ENCODE measurements at places on chromosomes 7 and 10.

DNA sequence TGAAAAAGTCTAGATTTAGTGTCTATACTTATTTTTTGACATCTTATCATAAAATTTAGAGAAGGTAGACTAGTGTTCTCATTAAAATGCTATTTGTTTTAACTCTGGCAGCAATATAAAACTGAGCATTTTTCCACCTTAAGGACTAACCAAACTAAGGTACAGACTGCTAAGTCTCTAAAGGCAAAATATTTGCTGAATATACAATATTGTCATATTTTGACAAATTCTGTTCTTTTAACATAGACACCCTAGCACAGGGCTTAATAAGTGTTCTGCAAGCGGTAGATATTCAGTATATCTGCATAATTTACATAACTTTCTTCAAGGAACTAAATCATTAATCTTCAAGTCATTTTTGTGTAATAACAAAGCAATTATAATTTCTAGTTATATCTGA, 8.6 kb downstream of the RTKN2 start:
- no peak for DNase-seq

GRCh38 chr7:156577645-156578577, 62.7 kb upstream of the RNF32 start:
- no peak for DNase-seq

DNA sequence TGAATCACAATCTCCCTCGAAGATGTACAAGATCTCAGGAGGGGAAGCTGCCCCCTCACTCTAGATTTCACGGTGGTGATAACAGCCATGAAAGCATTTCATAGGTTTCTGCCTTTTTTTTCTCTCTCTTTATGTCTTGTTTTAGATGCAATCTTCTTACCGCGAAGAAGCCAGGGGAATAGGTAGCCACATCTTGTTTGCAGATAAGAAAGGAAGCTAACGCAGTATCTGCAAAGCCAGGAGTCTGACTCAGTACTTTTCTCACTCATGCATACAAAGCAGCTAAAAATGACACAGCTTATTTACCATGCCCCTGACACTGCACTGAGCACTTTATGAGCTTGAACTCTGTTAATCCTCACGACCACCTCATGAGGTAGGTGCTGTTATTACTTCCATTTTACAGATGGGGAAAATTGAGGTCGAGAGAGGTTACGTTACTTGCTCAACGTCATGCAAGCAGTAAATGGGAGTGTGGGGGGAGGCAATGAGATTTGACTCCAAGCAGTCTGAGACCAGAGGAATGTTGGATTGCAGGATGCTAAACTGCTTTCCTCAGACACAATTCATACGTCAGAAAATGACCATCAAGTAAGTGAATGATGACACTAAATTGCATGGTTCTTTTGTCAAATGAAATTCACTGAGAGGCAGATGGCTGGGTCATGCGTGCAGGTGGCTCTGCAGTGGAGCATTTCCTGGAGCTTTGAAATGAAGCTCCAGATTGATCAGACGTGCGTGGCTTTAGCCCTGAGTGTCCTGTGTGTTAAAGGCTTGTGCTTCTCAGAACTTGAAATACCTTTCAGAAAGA, 3.3 kb downstream of the MAP3K8 start:
- no peak for DNase-seq

- no peak for DNase-seq
These were observed 1.4 kb downstream of the MAGI2 start for GRCh38 chr7:79452032-79452494.

DNA sequence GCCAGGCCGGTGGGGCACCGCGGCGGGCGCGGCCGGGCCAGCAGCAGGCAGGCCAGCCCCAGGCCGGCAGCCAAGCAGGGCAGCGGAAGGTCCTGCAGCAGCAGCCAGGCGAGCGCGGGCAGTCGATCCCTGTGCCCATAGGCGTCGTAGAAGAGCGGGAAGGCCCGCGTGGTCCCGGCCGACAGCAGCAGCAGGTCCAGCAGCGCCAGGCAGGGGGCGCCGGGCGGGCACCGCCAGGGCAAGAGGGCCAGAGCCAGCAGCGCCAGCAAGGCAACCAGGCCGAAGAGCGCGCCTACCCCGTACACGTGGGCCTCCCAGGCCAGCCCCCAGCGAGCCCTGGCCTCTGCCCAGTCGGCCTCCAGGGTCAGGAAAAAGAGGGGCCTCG, 8.4 kb upstream of the RBM28 start:
- no peak for DNase-seq

DNA sequence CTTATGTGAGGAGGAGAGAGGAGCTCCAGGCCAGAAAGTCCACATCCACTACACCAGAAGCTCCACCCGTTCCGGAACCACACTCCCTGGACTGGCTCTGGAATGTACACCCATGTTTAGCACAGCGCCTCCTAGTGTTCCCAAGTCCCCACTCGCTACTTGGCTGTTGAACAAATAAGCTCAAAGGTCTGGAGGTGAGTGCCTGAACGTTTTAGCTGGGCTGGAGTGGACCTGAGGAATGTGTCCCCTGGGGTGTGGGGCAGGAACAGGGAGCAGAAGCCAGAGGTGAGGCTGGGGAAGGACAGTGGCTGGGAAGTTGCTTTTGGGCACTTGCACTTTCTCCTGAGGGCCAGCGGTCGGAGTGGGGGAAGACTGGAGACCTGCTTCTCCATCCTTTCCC, 164.1 kb upstream of the CDCA7L start:
- no peak for DNase-seq

DNA sequence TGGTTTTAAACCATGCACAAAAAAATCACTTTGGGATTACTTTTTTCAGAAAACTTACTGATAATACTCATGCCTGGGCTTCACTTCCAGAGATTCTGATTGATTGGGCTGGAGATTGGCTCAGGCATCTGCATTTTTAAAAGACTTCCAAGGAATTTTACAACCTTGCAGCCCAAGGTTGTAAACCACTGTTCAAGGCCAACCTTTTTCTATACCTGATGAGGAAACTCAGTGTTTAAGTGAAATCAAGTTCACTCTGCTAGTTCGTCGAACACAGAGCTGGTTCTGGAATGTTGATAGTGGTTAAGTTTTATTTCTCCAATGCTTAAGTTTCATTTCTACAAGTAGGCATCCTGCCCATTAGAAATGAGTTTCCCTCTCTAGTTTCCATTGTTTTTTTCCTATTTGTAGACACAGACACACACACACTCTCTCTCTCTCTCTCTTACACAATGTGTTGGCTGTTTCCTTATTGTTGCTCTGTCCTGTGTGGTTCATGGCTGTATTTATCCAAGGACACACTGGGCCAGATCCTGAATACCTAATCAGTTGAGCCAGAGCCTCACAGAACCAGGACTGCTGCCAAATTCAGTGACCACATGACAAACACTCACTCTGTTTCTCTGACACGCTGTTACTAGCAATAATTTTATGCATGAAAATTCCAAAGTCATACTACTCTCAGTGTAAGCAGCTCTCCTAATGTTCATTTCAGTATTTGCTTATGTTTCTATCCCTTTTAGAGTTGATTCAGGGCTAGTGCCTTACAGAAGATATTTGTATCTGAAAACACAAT, 3.7 kb upstream of the IFIT1B start:
- no peak for DNase-seq

DNA sequence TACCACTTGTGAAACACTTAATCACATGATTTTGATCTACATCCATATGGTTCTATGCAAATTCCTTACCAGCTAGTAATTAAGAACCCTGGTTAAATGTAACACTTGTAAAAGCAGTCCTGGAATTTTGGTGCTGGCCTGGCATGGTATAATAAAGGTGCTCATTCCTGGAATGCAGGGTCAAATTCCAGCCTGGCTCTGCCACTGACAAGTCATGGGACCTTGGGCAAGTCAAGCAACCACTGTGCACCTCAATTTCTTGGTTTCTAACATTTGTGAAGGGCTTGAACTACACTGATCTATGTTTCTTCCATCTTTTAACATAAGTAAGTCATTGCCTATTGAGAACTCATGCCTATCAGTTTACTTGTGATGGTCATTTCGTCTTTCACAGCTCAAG, 91.9 kb upstream of the PIK3CG start:
- no peak for DNase-seq

DNA sequence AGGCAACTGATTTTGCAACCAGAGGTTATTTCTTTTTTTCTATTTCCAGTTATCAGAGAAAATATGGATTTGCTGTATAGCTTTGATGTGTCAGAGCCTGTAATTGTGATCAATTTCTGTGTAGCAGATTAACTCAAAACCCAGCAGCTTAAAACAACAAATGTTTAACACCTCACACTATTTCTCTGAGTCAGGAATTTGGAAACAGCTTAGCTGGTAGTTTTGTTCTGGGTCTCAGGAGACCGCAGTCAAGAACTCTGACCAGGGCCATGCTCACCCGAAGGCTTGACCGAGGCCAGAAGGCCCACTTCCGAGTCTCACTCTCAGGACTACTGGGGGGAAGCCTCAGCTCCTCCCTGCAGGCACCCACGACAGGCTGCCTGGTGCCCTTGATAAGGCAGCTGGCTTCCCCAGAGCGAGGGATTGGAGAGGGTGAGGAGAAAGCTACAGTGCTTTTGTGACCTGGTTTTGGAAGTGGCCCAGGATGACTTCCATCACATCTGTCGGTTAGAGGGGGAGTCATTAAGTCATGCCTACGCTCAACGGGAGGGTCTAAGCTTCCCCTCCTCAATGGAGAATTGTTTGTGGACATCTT, 105.7 kb upstream of the SHH start:
- no peak for DNase-seq

- no peak for DNase-seq
These were observed 5.3 kb downstream of the VAX1 start for GRCh38 chr10:117132751-117133231.

DNA sequence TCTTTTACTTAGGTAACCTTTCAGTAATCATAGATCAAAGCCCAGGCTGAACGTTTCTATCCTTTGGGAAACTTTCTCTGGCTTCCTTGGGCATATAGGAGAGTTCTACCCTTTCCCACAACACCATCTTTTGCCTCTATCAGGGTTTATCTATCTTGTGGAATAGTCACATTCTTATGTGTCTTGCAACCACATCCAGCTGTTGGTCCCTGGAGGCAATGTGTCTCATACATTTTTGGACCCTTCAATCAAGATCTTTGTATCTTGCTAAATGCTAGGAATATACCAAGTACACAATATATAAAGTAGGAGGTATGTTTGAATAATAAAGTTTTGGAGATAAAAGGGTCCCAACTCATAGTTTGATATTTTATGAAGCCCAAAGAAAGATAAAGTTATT, 121.7 kb downstream of the RNLS start:
- no peak for DNase-seq

DNA sequence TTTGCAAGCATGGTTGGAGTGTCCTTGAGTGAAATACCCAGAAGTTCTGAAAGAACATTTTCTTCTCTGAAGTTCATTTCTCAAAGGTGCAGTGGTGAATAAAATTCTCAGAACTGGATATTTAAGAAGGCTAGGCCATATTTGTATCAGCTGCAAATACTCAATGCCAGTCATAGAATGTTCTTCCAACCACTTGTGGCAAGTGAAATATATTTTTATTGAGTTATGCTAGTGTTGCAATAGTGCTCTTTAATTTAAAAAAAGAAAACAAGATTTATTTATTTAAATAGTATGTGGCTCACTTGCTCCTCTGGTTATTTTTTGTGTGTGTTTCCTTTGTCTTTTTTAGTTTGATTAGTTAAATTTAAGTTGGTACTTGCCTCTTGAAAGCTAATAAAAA, 64.5 kb downstream of the PALS2 start:
- no peak for DNase-seq

DNA sequence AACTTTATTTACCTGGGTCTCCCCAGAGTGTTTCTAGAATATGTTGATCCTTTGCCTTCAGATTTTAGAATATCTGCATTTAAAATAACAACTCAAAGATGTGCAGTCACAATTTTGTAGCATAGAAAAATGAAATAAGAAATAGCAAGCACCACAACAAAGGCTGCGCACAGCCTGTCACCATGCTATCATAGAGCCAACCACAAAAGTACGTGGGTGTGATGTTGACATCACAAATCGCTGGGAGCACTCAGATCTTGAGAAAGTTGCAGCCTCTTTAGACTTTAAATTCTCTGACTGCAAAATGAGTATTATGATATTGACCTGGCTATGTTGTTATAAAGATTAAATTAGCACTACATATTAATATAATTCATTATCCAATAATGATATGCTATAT, 177.9 kb downstream of the TNS3 start:
- DNase-seq = no peak

- no peak for DNase-seq
These were observed 6.5 kb upstream of the WDR86 start for GRCh38 chr7:151416112-151416940.

GRCh38 chr10:60914690-60915141, 29.3 kb downstream of the RHOBTB1 start:
- DNase-seq = no peak

DNA sequence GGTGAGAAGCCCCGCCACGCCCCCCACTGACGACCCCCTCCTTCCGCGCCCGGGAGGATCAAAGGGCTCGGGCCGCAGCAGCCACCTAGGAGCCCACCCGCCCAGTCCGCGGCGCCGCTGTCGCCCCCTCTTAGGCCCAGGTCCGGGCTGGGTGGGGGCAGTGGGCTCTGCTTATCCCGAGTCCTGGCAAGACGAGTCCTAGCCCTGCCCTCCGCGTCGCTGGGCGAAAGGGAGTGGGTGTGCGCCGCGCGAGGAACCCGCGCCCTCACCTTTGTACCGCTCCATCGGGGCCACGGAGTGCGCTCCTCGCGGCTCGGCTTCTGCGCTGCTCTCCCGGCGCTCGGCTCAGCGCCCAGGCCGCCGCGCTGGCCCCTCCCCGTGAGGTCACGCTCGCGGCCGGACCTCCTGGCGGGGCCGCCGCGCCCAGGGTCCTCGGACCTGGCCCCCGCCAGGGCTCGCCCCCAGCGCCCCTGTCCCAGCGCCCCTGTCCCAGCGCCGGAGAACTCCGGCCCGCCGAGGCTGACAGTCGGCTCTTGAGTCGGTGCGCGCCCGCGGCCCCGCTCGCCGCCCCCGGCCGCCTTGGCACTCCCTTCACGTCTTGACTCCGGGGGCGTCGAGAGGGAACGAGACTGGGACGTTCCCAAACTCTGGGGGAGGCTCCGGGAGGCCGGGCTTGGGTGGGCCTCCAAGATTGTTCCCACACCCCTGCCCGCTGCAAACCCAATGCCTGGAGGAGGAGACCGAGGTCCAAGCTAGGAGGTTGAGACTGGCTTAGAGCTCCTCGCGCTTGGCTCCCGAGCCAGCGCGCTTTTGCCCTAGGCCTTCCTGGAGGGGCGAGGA, at the start of gene AFAP1L2:
AFAP1L2 (minus strand) TSS at position 332 of the 840 bp plus-strand sequence; CDS start at position 285, 47 bp downstream.
- DNase-seq = no peak

DNA sequence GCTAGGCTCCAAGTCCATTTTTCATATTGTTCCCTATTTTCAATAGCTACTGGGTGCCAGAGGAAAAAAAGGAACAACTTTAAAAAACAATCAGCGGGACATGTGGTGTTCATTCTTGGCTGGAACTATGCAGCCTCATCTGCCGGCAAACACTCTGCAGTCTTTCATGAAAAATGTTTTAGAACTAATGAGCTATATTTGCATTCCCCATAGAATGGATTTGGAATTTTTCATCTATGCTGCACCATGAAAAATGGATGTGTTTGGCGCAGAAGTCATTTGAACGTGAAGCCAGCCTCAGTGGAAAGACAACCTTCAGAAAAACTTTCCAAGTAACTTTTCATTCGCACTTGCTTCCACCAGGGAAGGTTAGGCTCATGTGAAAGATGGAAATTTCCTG, 270.5 kb downstream of the SKAP2 start:
- DNase-seq = no peak

All from activated CD4-positive, alpha-beta T cell treated with anti-CD3 and anti-CD28 coated beads for 1 hour (primary cell).